ENCODE measurements at places on chromosomes 13 and 19. TPM values are rescaled to one million over a fixed set of nuclear protein-coding genes. Genes with fewer than 3 reads are reported as not detected.

DNA sequence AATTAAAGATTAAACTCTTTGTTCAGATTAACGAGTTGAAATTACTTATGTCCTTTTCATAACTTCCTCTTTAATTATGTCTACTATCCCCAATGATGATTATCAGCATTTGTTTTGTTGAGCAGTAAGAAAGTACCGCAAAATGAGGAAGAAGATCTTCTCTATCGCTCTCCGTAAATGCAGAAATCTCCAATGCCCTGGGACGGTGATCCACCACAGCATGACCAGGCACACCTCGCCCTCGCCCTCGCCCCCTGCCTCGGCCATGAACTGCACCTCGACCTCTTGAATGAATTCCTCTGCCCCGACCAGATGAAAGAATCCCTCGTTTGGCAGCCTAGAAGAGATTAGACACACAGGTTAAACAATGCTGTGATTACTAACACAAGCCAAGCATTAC is 69.1 kb downstream of the RBM26 start:
- DNase-seq: no peak

Gene PLK5
- not detected for total RNA-seq

DNA sequence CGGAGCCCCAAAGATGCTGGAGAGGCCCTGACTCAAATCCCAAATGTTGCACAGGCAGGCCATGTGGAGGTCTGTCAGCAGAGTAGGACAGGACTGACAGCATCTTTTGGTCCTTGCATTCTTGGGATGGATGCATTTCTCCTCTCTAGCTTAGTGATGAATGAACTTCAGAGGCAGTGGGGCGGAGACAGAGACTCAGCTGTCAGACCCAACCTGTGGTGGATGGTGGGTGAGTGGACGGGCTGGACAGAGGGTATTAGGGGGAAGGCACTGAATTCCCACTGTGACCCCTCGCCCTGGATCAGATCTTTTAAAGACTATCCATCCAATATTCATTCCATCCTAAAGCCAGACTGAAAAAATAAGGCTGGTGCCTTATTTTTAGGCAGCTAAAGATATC is 39.3 kb upstream of the GJB6 start:
- no peak for DNase-seq

- no peak for DNase-seq
Observed at GRCh38 chr19:4980067-4980466, 11.2 kb downstream of the KDM4B start.

- peak; percentile 70 for DNase-seq
Observed at GRCh38 chr13:113187263-113187669, 21.2 kb downstream of the PCID2 start.

Gene OR7D4
- total RNA-seq: not detected

DNA sequence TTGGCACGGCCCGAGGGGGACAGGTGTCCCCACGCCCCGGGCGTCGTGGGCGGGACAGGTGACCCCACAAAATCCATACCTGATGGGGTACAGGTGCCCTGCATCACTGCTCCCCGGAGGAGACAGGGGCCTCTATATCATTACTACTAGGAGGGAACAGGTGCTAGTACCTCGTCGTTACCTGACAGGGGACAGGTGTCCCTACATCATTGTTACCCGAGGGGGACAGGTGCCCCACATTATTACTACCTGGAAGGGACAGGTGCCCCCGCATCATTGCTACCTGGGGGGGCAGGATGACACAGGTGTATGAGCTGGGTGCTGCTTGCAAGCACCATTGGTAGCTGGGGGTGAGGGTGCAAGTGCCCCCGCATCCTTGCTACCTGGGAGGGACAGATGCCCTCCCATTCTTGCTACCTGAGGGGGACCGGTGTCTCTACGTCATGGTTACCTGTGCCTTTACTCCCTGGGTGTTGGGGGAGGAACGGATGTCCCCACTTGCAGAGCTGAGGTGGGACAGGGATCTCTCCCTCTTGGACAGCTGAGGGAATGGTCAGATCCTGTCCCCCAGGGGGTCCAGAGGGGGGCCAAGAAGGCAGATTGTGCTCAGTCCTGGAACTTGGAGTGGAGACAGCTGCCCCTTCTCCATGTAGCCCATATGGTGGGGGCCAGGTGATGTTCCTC is 620 bp downstream of the CRTC1 start:
- peak; percentile 20 for DNase-seq

GRCh38 chr13:74063533-74064100 is 70.6 kb downstream of the KLF12 start:
- DNase-seq: no peak
